Putamen (tissue), 1 donor: ENCODE measurements at places on chromosomes 5 and 9.

DNA sequence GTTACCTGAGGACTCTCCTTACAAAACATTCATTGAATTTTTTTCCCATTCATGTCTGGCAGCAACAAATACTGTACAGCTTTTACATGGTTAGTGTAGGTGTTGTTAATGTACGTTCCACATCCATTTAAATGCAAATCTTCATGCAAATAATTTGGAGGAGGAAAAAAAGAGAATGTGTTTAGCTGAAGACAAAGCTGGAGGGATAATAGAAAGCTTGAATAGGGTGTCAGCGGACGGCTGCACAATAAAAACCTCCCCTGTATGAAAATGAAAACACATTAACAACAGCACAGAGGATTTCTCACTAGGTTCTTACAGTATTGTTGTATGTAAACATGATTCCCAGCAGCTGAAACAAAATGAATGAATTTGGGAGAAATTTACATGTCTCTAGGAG, 231.5 kb downstream of the ZNF608 start:
- no peak for DNase-seq

DNA sequence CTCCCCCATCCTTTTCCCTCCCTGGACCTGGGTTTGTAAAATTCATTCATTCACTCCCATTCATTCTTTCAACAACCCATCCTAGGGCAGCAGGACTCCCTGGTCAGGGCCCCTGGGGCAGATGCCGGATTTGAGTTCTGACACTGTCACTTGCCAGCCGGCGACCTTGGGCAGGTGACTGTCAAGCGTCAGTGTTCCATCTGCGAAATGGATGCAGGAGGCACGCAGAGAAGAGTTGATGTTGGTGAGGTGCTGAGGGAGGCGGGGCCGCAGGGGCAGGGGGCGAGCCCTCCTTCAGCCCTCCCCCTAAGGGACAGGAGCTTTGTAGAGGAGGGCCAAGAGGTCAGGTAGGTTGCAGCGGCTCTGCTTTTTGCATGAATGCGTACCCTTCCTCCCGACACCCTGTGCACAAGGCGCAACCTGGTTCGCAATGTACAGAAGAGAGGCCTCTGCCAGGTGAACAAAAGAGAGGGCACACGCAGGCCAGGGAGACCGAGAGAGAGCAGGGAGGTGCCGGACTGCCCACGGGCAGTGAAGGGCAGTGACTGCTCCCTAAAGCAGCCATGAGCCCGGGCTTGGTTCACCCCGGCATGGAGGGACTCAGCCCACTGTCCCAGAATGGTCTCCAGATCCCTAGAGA, 128.1 kb downstream of the BARX1 start:
- no peak for DNase-seq

DNA sequence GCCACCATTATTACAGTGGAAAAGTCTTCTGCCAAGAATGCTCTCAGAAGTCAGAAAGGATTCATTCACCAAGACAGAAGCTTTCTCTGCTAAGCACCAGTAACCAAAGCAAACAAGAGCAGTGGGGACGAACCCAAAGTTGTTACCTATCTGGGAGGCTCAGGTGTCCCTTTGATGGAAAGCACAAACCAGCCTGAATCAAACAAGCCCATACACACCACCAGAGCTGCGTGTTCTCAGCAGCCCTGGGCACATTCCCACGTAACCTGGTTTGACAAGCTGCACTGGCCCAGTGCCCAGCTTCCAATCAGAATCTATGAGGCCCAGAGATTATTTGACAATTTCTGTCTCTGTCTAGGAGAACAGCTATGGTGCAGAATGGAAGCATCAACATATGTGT, 252.6 kb downstream of the ACTL7B start:
- DNase-seq, result no peak

- DNase-seq, result no peak
Measured at GRCh38 chr5:151471276-151471675, 23.9 kb downstream of the SLC36A1 start.

GRCh38 chr5:39998518-39998917, 573.7 kb upstream of the DAB2 start:
- no peak for DNase-seq

- DNase-seq, result no peak
Measured at GRCh38 chr9:18689921-18690320, 216.0 kb downstream of the ADAMTSL1 start.

- no peak for DNase-seq
Measured at GRCh38 chr9:120974921-120975320, 48.3 kb upstream of the TRAF1 start.

- DNase-seq, result no peak
Measured at GRCh38 chr5:40385544-40385943, 294.2 kb upstream of the PTGER4 start.

DNA sequence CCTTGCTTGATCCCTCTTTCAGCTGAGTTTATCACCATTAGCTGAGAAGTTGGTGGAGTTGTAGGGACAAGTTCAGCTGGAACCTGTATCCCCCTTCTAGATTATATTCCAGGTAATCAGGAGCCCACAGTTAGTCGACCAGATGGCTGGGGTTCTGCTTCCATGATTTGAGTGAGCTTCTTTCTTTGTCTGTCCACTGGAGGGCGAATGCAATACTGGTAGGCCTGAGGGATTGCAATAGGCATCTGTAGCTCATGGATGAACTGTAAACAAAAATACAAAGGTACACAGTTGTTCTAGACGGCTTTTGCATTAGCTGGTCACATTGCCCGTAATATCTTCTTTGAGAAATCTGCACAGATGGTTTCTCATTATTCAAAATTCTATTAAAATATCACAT, 88.9 kb downstream of the PCSK5 start:
- DNase-seq, result no peak

GRCh38 chr5:65081071-65081470, 312.3 kb downstream of the CWC27 start:
- DNase-seq, result no peak

DNA sequence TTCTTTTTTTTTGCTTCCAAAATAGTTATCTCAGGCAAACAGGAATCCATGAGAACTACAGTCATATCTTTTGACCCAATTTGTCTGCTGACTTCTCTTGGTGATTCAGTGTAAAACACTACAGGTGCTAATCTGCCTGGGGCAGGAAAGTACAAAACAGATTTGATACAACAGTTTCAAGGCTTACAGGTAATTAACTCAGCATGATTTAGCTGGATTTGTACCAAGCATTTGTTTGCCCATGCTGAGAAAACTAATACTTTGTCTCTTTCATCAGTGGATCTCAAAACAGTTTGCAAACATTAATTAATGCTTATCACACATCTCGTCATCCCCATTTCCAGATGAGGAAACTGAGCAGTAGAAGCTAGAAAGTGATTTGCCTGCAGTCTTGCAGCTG, 312.5 kb upstream of the SEMA6A start:
- DNase-seq, result no peak

DNA sequence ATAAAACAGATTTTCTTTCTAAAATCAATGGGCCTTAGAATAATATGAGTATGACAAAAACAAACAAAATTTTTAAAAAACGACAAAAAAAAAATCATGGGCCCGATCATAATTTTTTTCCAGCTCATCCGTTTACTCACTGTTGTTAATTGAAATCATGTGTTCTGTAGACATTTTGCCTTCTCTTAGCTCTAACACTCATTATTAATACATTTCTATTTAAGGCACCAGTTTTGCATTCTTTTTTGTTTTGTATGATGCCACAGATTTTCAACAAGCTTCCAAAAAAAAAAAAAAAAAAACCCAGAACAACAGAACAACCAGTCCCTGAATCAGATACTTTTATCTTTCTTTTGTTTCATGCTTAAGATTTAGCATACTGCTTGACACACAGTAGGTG, 86.4 kb downstream of the PRLR start:
- no peak for DNase-seq

- DNase-seq, result no peak
Measured at GRCh38 chr5:127210042-127210441, 80.6 kb upstream of the MEGF10 start.

DNA sequence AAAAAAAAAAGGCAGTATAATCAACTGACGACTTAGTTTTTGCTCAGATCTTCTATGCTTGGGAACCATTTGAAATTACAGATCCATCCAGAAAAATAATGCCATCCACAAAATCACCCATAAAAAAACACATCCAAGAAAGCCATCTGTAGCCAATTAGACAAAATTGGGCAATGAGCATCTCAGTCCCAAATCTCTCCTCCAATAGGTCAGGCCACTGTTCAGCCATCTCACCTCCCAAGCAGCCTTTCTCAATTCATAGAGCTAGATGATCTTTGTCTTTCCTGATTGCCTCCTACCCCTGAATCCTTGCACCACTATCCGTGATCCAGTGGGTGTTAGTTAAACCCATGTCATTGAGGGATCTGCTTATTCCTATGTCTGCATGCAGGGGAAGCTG, 139.6 kb downstream of the SCAMP1 start:
- DNase-seq, result no peak

DNA sequence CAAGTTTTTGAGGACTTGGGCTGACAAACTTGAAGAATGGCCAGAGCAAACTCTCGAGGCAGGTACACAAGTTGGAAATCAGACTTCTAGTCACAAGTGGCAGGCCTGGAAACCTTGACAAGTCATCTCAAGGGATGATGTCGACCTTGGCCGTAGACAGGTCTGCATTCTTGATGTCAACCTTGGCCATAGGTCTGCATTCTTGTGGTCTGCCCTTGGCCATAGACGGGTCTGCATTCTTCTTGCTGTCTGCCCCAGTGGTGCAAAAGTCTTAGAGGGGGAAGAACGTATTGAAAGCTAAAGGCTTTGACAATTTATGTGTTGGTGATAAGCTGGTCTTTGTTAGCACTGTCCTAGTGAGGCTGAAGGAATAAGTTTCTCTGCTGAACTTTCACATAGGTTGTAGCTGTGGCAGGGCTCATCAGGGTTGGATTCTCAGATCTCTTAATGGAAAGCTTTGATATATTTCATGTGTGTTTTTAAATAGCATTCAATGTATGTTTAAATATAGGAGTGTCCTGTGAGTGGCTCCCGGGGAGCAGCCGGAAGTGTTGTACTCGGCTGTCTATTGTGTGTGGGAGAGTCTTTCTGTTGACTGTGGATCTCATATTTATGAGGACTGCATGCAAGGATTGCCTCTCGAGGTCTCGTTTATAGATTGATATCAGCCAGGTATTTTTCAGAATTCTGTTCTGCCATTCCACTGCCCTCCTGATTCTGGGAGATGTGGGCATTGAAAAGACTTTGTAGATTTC, 27.0 kb downstream of the SUB1 start:
- no peak for DNase-seq

GRCh38 chr9:114309096-114309495, 13.8 kb upstream of the ORM1 start:
- DNase-seq, result no peak

- DNase-seq, result no peak
Measured at GRCh38 chr5:4630031-4630430, 510.1 kb upstream of the ADAMTS16 start.

DNA sequence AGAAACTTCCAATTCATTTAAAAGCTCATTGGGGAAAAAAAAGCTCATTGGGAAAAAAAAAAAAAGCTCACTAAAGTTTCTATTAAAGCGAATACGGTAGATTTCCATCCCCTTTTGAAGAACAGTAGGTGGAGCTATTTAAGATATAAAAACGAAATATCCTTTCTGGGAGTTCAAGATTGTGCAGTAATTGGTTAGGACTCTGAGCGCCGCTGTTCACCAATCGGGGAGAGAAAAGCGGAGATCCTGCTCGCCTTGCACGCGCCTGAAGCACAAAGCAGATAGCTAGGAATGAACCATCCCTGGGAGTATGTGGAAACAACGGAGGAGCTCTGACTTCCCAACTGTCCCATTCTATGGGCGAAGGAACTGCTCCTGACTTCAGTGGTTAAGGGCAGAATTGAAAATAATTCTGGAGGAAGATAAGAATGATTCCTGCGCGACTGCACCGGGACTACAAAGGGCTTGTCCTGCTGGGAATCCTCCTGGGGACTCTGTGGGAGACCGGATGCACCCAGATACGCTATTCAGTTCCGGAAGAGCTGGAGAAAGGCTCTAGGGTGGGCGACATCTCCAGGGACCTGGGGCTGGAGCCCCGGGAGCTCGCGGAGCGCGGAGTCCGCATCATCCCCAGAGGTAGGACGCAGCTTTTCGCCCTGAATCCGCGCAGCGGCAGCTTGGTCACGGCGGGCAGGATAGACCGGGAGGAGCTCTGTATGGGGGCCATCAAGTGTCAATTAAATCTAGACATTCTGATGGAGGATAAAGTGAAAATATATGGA, at the start of gene PCDHGA12:
PCDHGA12 (plus strand) TSS at position 176 of the 782 bp plus-strand sequence; CDS start at position 429, 253 bp downstream.
- DNase-seq, result peak; percentile 16

- no peak for DNase-seq
Measured at GRCh38 chr9:87160148-87161102, 213.1 kb upstream of the GAS1 start.

DNA sequence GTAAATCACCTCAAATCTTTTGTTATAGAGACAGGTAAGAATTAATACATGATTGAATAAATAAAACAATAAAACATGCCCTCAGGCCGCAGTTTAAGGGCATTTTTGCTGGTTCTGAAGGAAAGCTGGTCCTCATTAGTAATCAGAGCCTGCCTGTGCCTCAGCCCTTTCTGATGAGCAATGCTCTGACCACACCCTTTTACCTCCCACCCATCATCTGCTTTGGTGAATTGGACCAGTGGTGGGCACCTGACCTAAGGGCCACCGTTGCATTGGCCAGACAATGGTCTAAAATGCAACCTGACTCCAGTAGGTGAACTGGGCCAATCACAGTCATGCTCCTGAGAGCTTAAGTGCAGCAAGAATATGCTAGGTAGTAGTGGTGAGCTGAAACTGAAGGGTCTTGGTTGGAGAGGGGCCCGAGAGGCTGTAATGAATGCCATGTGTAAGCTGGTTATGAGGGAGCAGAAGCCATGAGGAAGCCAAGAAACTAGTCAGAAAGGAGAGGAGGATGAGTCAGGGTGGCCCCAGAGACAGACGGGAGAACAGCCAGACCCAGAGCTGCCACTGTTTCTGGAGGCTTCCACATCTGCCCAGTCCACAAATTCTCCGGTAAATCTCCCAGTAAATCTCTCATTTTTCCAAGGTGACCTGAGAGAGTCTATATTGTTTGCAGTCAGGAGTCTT, 45.5 kb upstream of the ZSWIM6 start:
- no peak for DNase-seq

GRCh38 chr9:138100711-138101350, 223.2 kb downstream of the CACNA1B start:
- DNase-seq, result no peak

DNA sequence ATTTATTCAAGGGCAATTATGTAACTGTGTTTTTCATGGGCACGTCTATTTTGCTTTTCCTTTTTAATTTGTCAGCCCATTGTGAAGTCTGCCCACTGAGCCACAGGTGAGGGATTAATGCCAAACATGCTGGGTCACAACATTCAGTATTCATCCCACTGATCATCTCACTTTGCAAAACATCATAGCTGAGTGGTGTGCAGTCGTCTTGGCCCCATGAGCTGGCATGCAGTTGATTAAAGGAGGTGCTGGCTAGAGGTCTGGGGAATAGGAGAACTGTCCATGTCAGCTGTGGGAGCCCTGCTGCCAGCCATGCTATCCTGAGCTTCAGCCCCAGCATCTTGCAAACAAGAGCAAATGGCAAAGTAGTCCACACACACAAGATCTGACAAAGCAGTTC, 11.7 kb upstream of the ESM1 start:
- no peak for DNase-seq
